LoVo (cell line): ENCODE measurements at places on chromosomes 2 and 18.

DNA sequence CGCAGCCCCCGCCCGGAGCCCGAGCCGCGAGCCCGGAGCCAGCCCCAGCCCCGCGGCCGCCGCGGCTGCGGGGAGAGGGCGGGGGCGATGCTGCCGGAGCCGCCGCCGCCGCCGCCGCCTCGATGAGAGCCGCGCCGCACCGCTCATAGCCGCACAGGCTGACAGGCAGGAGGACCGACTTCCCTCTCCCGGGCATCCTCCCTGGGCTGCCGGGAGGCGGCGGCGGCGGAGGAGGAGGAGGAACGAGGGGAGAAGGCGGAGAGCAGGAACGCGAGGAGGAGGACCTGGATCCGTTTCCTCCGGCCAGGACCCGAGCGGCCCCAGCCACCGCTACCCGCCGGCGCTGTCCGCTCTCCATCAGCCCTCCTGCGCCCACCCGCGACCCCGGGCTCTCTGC, 370 bp downstream of the KLHL29 start:
- no peak for DNase-seq

GRCh38 chr2:39671604-39672003, 5.9 kb downstream of the TMEM178A start:
- DNase-seq, result no peak

DNA sequence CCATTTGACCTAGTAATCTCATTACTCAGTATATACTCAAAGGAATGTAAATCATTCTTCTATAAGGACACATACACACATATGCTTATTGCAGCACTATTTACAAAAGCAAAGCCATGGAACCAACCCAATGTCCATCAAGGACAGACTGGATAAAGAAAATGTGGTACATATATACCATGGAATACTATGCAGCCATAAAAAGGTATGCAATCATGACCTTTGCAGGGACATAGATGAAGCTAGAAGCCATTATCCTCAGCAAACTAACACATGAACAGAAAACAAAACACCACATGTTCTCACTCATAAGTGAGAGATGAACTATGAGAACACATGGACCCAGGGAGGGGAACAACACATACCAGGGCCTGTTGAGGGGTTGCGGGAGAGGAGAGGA, 214.5 kb downstream of the NBAS start:
- no peak for DNase-seq

- no peak for DNase-seq
Observed at GRCh38 chr2:134402410-134402809, 148.5 kb downstream of the MGAT5 start.

DNA sequence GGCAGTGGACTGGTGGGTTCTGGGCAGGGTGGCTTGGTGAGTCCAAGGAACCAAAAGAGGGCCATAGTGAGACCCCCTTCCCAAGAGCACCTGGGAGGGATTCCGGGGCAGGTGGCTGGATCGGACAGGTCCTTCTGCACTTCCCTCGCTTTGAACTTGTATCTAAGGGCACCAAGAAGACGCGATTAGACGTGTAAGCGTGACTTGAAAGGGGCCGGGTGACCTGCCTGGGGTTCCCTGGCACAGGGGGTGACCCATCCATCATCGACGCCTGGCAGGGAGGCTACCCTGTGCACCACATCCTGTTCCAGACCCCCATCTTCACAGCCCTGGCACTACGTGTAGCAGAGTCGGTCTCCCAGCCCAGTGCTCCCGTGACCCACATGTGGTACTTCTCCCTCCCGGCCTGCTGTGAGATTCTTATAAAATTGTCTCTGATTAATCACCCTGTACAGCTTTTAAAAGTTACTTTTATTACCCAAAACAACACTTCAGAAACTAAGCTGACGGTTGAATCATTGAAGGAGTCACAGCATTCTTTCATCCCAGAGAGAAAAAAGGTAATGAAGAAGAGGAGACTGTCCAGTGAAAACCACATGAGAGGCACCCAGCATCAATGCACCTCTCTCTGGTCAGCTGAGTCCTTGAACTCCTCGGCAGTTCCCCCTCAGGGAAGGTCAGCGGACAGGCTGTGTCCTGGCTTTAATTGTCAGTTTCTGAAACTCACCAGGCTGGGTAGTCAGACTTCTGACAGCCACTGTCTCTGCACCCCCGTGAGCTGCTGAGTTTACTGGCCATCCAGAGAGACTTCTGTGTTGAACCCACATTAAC, 13.0 kb downstream of the SH3BP4 start:
- no peak for DNase-seq

GRCh38 chr2:207944979-207945600, 80.2 kb downstream of the PLEKHM3 start:
- DNase-seq, result no peak

DNA sequence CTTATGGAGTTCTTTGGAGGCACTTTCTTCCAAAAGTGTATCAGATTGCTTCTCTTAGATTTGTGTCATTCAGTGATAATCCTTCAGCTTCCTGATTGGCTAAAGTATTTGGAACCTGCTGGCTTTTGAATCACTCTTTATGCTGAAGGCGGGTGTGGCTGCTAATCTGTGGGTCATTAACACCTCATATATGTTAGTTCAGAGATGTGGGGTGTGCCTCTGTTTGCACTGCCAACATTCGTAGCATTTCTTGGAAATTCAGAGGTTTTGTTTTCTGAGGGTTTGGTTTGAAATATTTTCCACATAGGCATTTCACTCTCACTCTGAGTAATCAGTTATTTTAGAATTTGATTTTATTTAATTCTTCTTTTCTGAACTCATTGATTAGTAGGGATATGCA, 1604.4 kb upstream of the ACVR2A start:
- DNase-seq, result no peak

DNA sequence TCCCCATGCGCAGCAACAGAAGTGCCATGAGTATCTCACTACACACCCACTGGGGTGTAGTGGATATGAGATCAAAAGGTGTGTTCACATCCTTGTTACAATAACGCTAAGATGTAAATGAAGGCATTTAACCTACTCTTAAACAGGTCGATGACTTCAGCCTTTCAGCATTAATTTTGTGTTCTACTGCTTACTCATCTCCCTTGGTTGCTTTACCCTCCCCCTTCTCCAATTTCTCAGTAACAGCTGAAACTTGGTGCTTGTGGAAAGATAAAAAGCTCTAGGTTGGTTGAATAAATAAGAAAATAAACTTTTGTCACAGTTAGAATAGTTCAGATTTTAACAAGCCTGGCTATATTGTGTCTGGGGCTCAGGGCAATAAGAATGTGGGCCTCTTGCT, 147.5 kb upstream of the SESTD1 start:
- DNase-seq, result no peak

DNA sequence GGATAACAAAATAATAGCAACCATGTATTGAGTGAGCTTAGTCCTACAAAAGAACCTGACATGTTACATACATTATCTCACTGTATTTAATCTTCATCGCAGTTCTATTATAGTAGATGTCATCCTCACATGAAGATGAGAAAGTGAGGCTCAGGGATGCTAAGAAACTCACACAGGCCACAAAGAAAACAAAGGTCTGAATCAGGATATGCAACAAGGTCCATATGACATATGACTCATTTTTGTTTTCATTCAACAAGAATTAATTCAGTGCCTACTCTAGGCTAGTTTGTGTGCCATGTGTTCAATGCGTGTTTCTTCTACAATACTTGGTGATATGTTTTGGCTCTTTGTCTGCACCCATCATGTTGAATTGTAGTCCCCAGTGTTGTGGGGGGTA, 219.7 kb upstream of the EPHA4 start:
- DNase-seq, result no peak

DNA sequence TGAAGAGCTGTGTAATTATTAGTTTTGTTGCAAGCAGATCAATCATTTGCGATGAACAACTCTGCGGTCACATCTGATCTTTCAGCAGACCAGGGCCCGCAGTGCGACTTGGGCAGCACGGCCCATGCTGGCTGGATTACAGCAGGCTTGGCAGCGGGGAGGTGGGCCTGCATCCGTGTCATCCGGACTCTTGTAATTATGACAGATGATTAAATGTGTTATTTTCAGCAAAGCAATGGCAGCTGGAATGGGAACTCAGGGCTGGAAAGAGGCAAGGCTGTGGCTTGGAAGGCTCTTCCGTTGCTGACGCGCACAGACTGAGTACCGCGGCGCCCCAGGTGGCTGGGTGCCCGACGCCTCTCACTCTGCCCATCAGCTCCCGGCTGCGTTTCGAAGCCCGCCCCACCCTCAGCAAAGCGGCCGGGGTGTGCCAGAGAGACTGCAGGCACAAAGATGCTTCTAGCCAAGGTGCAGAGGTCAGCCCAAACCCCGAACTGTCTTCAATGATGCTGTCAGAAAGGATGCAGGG, 397.4 kb upstream of the SALL3 start:
- DNase-seq, result no peak

- no peak for DNase-seq
Observed at GRCh38 chr2:9791711-9792110, 51.6 kb upstream of the TAF1B start.

GRCh38 chr2:108414945-108415344, 34.1 kb upstream of the GCC2 start:
- DNase-seq, result no peak

- DNase-seq, result no peak
Observed at GRCh38 chr2:171394164-171394740, 39.5 kb downstream of the METTL8 start.

DNA sequence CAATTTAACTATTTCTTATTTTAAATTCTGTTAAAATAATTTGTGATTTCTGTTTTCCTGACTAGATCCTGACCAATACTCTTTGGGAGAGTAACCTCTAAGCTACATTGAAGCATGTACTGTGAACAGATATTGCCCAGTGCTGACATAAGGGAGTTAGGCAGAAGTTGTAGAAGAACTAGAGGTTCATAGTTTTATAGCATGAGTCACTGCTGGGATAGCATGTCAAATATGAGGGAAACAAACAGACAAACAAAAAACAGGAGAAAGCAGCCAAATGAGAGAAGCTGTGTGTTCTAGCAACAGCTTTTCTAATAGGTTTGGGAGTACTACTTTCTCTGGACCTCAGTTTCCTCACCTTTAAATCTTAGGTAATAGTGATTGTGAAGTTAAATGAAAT, 72.4 kb downstream of the CERS6 start:
- DNase-seq, result no peak

- DNase-seq, result no peak
Observed at GRCh38 chr2:16226943-16227664, 286.8 kb downstream of the MYCN start.

- no peak for DNase-seq
Observed at GRCh38 chr2:174929786-174930185, 75.4 kb downstream of the CHN1 start.

DNA sequence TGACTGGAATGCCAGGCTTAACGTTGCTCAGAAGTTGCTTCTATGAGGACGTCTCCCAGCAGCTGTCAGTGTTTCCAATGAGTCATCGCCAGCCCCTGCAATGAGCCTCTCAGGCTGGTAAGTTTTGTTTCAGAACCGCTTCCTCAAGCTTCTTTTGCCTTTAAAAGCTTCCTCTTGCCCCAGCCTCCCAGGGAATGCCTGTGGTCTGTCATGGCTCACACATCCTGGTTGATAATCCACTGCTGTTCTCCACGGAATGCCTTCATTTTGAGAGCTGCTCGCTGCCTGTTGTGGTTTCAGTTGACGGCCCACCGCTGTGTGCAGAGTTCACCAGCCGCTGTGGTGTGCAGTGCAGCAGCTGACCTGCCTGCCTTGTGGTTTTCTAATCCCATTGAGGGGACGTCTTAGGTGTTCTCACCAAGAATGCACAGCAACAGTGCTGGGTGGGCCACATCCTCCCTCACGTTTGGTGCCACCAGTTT, 96.4 kb downstream of the RTP5 start:
- peak; percentile 50 for DNase-seq

GRCh38 chr2:154697418-154698252, 860 bp upstream of the KCNJ3 start:
- no peak for DNase-seq

DNA sequence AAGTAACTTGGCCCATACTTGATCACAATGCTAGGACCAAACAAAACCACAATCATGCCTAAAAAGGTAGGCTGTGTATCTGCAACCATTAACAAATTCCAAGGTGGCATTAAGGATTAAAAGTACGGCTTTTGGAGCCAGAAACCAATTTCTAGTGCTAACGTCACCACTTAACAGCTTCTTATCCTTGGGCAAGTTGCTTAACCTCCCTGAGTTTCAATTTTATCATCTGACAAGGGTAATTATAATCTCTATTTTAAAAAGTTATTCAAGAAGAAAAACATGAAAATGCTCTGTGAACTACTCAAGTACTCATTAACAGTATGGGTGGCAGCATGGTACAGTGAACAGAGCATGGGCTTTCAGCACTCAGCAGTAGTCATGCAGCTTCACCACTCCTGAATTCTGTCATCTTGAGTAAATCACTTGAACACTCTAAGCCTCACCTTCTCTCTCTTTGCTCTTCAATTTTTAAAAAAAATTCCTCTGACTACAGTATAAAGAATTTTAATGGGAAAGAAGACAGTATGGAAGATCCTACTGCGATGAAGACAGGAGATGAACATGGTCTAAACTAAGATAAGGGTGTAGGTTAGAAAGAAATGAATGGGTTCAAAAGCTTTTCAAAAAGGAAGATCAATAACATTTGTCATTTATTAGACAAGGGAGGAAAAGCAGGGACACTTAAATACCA, 69.2 kb downstream of the SS18 start:
- no peak for DNase-seq

DNA sequence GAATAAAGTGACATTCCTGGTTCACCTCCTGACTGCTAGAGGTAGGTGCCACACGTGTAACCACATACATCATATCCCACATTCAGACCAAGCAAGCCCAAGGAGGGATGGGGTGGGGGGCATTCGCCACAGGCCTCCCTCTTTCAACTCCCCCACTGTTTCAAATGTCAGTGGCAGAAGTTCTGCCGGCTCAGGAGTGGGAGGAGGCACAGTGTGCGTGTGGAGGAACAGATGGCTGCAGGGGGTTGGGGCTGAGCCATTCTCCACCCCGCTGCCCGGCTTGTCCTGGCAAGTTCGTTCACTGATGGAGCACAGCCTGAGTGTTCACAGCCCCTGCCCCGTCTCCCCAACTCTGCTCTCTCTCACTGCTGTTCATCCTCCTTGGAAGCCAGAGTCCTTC, 75.4 kb upstream of the TANC1 start:
- no peak for DNase-seq

- DNase-seq, result no peak
Observed at GRCh38 chr2:10820562-10820961, 8.0 kb upstream of the PDIA6 start.

- no peak for DNase-seq
Observed at GRCh38 chr2:147224070-147224469, 620.8 kb upstream of the ACVR2A start.

DNA sequence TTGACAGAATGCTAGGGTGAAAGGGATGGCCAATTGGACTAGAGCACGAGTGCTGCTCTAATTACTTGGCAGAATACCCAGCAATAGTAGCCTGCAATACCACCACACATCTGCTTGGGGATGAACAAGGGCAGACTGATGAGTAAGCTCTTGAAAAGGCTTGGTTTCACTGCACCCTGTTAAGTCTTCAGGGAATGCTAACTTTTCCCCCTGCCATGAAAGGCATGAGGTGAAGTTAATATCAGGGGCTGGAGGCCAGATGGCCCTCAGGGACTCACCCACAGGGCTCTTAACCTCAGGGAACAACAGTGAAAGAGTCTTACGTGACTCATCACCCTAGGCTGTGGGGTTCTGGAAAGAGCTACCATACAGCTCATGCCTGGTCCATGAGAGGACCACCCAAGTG, 51.7 kb upstream of the MYL1 start:
- DNase-seq, result no peak
